Mucosa of descending colon (tissue), 3 donors: ENCODE measurements at places on chromosomes 2 and 18. TPM values are rescaled to one million over a fixed set of nuclear protein-coding genes. Genes with fewer than 3 reads are reported as not detected.

Gene BUB1
- 18.6 TPM for total RNA-seq

Gene NGEF
- 20.1 TPM for total RNA-seq

DNA sequence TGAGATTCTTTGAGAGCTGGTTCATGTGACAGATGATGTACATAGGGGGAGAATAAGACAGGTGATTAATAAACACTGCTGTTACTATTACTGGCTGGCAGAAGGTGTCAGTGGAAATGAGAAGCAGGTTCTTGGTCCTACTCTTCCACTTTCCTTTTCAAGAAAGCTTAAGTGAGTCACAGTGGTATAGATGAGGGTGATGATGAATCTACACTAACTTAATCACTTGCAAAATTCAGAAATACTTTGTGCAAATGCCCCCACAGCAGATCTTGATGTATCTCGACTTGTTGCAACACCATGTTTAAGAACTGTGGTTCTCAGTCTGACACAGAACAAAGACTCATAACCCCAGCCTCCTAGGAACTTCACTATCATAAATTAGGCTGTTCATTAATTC, 35.9 kb upstream of the MGAT5 start:
- no peak for DNase-seq

- no peak for DNase-seq
These were observed 145.1 kb downstream of the AGPS start for GRCh38 chr2:177537636-177538035.

DNA sequence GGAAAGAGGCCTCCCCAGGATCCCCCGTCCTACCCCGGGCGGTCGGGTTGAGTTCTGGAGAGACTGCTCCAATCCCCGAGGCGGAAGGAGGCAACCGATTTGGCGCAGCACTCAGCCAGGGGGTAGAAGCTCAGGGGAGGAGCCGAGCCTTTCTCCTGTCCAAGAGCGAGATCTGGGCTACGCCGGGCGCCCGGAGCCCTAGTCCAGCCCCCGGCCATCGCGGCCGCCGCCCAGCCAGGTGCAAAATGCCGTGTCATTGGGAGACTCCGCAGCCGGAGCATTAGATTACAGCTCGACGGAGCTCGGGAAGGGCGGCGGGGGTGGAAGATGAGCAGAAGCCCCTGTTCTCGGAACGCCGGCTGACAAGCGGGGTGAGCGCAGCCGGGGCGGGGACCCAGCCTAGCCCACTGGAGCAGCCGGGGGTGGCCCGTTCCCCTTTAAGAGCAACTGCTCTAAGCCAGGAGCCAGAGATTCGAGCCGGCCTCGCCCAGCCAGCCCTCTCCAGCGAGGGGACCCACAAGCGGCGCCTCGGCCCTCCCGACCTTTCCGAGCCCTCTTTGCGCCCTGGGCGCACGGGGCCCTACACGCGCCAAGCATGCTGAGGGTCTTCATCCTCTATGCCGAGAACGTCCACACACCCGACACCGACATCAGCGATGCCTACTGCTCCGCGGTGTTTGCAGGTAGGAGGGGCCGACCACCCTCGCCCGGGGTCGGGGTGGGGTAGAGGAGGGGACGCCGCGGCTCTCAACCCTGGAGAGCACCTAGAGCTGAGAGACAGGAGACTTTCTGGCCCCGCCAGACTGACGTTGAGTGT, at the start of gene DYSF:
Gene DYSF (plus strand): TSS at position 158 of the 817 bp plus-strand sequence.
- no peak for DNase-seq

GRCh38 chr2:32772638-32773447, 145.0 kb downstream of the TTC27 start:
- DNase-seq: no peak

GRCh38 chr2:240593026-240593702, 6.6 kb downstream of the CAPN10 start:
- no peak for DNase-seq

GRCh38 chr2:75640621-75641121, 5.9 kb upstream of the MRPL19 start:
- peak; percentile 72 for DNase-seq
